NCI-H1930 (cell line): ENCODE measurements at places on chromosomes 4 and X.

- DNase-seq: no peak
These were observed 32.4 kb upstream of the RBPJ start for GRCh38 chr4:26288355-26288909.

- DNase-seq: no peak
These were observed 209.4 kb downstream of the VEGFC start for GRCh38 chr4:176583278-176583677.

GRCh38 chrX:119238557-119238956, 2.5 kb downstream of the PGRMC1 start:
- no peak for DNase-seq

GRCh38 chrX:16822723-16823122, 36.5 kb downstream of the TXLNG start:
- DNase-seq: no peak

GRCh38 chr4:149158817-149159216, 656.8 kb downstream of the IQCM start:
- DNase-seq: no peak

GRCh38 chrX:24266996-24267395, 46.9 kb downstream of the SUPT20HL2 start:
- DNase-seq: no peak

DNA sequence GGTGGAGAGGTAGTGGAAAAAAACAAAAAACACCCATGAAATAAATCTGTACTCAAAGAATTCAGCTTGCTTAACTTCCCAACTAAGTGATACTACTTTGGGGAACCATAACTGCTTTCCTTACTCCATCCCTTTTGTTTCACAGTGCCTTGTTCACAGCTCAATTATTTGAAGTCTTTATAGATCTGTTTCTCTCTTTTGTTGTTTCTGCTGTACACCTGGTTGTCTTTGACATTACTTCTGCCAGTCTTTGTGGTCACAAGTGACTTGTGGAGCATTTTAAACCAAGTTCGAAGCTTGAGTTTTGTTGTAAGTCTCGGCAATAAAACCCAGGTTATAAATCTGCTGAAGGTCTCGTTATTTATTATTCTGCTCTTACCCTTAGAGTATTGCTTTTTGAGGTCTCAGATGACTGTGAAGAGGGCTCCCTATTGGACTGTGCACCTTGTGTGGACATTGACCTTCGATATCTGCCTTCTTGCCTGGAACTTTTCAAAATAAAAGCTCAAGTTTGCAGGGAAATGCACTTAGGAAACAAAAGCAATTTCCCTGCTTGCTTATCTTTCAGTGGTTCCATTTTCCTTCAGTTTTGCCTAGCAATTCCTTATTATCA, 59.8 kb downstream of the ANK2 start:
- no peak for DNase-seq

- DNase-seq: no peak
These were observed 12.1 kb downstream of the ACSL4 start for GRCh38 chrX:109720947-109721346.

- no peak for DNase-seq
These were observed 665 bp downstream of the PSMD10 start for GRCh38 chrX:108090491-108091263.

- DNase-seq: no peak
These were observed 771 bp downstream of the NAP1L2 start for GRCh38 chrX:73213734-73214425.

GRCh38 chrX:11836284-11836683, 78.2 kb downstream of the MSL3 start:
- no peak for DNase-seq

GRCh38 chr4:21726255-21726815, 222.2 kb downstream of the KCNIP4 start:
- DNase-seq: no peak

DNA sequence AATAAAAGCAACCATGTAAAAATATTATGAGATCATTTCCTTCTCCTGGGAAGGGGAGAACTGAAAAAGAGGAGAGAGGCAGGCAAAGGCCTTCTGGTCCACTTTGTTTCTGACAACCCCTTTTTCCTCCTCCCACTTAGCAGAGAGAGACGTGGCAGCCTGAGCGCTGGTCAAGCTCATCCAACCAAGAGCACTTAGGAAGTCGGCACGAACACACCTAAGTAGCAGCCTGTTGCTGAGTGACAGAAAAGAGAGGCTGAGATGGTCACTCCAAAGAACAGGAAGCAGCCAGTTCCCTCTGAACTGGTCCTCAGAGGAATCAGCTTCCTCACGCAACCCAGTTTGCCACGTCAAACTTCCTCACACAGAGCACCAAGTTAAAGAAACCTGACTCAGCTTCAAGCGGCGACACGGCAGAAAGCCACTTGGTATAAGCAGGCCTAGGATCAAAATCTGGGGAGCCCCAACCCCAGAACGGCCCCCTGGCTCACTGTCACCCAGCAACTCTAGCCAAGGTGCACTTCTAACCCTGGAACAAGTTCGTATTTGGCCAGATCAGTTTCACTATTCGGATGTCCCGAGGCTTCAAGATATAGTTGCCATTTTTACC, 861 bp downstream of the SEC24D start:
- peak; percentile 23 for DNase-seq

DNA sequence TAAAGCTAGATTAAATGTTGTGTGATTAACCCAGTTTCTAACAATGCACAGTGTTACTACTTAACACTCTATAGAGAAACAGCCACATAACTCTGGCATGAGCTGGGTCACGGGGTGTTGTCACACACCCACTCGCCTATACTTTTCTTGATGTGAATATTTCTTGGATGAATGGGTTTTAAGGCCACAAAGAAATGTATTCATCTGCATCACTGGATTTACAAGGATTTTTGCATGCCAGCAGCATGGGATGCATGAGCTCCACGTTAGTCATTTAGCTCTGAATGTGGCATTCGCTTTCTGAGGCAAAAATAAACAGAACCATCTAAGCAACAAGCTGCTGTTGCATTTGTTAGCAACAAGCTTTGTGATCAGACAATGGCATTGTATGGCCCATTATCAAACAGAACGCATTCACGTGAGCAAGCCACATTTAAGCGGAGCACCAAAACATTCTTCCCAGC, 89.7 kb downstream of the LRP2BP start:
- DNase-seq: peak; percentile 37

- no peak for DNase-seq
These were observed 100.8 kb upstream of the MAML3 start for GRCh38 chr4:140254651-140255299.

DNA sequence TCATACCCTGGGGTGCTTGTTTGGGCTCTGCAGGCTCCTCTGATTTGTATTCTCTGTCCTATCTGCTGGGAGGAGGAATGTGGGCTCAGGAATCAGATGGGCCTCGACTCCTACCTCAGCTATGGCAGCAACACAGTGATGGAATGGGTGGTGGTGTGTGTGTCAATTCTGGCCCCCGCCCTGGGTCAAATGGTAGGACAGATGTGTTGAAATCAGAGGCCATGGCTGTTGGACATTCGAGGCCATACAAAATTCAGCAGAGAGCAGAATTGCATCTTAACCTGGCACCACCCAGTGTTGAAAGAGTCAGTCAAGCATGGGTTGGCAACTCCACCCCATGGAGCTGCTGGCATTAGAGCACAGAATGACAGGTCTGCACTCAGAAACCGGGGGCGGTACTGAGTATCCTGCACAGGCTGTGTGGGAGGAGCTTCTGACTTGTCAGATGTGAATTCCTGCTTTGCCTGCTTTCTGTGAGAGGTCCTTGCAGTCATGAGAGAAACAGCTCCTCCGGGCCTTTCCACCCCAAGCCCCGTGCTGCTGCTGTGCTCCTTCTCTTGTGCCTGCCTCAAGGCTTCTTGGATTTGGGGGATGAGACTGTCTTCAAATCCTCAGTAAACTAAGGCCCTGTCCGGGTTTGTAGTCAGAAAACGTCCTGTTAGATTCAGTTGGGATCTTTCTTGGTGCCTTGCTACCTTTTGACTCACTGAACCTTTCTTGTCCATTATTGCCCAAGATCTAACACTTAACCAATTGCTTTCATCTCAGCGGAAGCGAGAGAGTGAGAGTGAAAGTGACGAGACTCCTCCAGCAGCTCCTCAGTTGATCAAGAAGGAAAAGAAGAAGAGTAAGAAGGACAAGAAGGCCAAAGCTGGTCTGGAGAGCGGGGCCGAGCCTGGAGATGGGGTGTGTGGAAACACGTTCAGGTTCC, 13.0 kb downstream of the DKC1 start:
- no peak for DNase-seq

- DNase-seq: no peak
These were observed 15.8 kb upstream of the GRIA2 start for GRCh38 chr4:157204634-157205244.

GRCh38 chr4:88275516-88275915, 8.8 kb downstream of the PPM1K start:
- DNase-seq: no peak

GRCh38 chr4:38769441-38769840, 13.3 kb downstream of the TLR10 start:
- no peak for DNase-seq

GRCh38 chr4:103410386-103410785, 212.2 kb upstream of the CENPE start:
- no peak for DNase-seq

- DNase-seq: no peak
These were observed 18.3 kb downstream of the CD99L2 start for GRCh38 chrX:150879855-150880807.
